ENCODE measurements at places on chromosomes 2 and 18.

DNA sequence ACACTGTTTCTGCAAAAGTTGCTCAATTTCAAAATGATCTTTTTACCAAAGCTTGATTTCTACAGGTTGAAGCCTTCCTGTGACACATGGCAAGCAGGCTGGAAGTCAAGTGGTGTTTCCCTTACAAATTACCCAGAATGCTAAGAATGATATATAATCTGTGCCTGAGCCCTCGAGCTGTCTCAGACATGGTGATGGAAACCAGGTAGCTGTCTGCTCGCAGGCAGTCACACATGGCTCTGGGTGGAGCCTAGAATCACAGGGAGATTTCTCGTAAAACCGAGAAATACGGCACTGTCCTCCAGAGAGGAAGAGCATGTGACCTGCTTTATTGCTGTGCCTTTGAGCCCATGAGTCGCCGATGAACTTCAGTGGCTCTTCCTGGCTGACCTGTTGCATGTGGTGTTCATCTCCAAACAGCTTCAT lies 392.9 kb downstream of the ZNF521 start:
- DNase-seq = no peak

DNA sequence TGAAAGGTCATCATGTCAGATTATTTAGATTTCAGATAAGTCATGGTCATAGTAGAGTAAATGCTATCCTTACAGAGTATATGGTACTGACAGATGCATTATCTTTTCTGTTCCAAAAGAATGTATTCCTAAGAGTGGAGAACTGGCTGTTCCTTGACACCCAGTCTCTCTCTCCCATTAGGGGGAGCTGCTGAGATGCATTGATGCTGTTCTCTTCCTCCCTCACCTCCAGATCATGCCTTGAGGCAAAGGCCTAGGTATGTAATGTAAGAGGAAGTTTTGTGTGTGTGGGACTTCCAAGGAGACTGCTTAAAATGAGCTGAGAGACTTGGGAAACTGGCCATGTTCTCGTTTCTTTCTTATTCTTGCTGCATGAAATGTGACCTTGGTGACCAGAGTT lies 979.5 kb upstream of the CELF4 start:
- peak; percentile 46 for DNase-seq

- DNase-seq = no peak
These were observed 124.4 kb downstream of the CCDC178 start for GRCh38 chr18:33316146-33316587.

DNA sequence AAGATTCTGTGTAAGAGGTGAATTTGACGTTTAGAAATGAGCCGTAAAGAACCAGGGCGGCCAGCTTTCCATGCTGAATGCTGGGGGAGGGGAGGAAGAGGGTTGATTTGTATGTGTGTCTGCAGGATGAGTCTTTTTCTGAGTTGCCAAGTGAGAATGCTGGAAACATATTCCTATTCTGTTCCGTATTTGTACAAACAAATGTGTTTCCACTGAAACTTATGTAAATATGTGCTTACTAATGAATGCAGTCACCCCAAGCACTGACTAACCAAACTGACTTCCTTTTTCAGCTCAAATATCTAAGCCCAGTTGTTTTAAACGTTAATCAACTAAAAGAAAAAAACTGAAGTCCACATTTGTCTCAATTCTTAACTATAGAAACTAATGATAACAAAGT lies 74.9 kb upstream of the APCDD1 start:
- DNase-seq = no peak

GRCh38 chr2:205139822-205140463 lies 542.4 kb upstream of the NRP2 start:
- DNase-seq = peak; percentile 52

GRCh38 chr2:135202751-135203150 lies 150.7 kb downstream of the RAB3GAP1 start:
- no peak for DNase-seq

GRCh38 chr2:84901593-84902120 lies 3.8 kb upstream of the TMSB10 start:
- DNase-seq = no peak

GRCh38 chr2:232872826-232873225 lies 2.8 kb downstream of the SNORC start:
- DNase-seq = no peak

DNA sequence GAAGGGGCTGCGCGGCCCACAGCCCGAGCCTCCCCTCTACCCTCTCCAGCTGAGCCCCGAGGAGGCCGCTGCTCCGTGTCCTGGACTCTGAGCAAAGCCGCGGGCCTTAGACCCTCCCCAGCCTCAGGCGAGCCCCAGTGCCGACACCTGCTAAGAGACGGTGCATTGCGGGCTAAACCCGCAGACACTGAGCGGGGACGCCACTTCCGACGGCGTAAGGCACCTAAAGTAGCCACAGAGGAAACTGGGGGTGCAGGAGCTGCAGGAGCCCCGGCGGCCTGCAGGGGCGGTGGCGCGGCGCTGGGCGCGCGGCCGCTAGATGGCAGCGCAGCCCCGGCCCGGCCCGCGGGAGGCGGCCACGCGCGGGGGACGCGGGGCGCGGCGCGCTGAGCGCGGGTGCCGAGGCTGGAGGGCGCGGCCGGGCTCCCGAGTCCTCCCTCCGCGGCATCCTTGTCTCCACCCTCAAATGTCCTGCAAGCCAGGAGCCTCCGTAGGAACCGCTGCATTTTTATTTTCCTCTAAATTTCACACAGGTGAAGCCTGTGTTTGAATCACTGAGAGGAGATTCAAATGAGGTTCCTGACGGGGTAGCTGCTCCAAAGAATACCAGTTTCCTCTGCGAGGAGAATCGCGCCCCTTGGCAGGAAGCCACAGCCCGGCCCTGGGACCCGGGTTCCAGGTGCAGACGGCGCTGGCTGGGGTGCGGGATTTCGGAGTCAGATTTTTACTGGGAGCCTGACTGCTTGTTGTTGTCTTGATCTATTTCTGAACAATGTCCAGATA lies 650.5 kb downstream of the GALR1 start:
- peak; percentile 51 for DNase-seq

GRCh38 chr2:236840857-236841256 lies 244.8 kb upstream of the COPS8 start:
- DNase-seq = no peak

DNA sequence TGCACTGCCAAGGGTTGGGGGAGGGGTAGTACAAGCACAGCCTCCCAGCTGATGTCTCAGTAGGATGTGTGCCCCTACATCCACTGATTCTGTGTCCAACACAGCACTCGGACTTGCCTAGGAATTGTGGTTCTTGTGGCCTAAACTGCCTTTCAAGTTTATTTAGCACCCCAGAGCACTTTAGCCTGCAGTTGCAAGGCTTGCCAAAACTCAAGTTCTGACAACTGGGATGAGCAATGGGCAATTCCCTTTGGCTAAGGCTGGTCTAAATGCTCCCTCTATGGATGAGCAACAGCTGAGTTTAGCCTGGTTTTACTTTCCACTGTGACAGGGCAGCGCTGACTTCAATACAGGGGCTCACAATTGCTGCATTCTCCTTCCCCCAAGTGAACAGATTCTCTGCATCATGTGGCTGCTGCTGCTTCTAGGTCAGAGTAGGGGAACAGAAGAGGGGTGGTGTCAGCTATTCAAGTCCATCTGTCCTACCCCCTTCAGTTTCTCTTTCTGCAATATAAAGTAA lies 471.5 kb downstream of the PIK3C3 start:
- DNase-seq = no peak

- DNase-seq = no peak
These were observed 10.9 kb upstream of the EIF2AK2 start for GRCh38 chr2:37167636-37168180.

DNA sequence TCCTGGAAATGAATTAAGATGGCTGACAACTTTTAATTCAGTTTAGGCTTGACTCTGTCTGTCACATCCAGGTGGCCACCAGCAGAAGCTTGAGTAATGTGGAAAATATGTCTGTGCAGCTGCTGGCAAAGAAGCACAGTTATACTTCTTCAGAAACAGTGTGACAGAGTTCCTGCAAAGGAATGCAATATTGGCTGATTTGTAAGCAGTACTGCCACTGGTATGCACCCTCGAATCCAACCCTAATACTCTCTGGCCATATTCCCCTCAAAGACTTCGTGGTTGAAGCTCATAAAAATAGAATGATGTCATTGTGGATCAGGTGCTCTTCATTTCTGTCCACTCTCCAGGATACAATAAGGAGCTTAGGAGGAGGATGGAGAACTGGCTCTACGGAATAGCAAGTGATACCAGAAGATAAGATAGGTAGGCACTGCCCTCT lies 86.2 kb downstream of the METTL8 start:
- DNase-seq = no peak

- DNase-seq = no peak
These were observed 67.1 kb downstream of the RAB31 start for GRCh38 chr18:9775178-9775577.

GRCh38 chr18:76398295-76398694 lies 96.7 kb downstream of the ZNF516 start:
- no peak for DNase-seq

- no peak for DNase-seq
These were observed 61.4 kb downstream of the SLC4A3 start for GRCh38 chr2:219688560-219689445.

DNA sequence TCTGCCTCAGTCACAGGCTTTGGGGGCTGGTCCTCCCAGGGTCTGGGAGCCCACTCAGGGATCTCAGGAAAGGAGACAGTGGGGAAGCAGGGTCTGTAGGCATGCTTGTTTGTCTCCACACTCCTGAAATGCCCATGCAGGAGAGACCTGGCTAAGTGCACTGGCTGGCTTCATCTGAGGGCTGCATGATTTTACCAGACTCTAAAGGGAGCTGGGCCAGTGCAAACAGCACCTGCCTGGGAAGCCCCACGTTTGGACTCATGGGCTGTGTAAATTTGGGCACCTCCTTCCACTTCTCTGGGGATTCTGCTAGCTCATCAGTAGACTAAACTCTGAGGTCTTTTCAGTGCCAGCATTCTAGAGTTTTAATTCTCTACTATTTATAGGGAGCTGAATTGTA lies 33.7 kb downstream of the LYPD1 start:
- DNase-seq = no peak
